Stimulated activated CD4-positive, alpha-beta T cell treated with anti-CD3 and anti-CD28 coated beads, Interleukin-4, amount 100 ng/mL, for 4 hours (primary cell): ENCODE measurements at places on chromosomes 7 and 10.

DNA sequence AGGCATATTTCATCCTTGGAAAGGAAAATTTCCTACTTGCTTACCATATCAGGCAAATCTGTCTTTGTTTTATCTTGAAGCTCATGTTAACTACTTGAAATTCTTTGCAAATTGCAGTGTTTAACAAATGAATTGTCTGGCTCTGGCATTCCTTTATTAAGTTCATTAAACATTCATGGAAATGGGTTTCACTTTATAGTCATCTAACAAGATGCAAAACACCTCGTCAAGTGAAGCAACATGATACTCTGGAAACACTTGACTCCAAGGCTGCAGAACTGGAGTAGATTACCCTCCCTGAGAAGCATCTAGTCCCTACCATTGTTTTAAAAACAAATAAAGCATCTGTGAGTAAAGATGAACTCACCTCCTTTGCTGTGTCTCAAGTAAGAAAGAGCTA is 1086.9 kb downstream of the NRG3 start:
- no peak for DNase-seq

DNA sequence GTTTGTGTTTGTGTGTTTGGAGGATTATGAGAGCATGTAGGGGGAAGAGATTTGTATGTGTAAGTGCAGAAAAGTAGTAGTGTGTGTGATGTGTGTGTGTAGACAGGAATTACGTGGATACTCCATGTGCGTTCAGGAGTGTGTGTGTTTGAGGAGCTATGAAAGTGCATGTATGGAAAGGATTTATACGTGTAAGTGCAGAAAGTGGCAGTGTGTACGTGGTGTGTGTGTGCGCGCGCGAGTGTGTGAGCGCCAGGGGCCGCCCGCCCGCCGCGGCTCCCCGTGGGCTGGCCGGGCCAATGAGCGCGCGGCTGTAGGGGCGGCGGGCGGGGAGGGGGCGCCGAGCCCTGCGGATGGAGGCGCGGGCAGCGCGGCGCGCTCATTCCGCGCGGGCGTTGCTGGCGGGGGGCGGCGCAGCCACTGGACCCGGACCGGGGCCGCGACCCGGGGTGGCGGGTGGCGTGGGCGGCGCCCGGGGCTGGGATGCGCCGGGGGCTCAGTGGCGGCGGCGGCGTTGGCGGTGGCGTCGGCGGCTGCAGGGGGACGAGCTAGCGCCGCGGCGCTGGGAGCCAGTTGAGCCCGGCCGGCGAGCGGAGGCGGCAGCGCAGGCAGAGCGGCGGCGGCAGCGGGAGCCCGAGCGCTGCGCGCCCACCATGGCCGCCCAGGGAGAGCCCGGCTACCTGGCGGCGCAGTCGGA is at the start of gene BICC1:
TSS of gene BICC1 (plus strand) at position 382 of the 697 bp plus-strand sequence. CDS start at position 654, 272 bp downstream.
- peak; percentile 2 for DNase-seq

GRCh38 chr10:47190802-47191450 is 109.1 kb upstream of the GDF10 start:
- no peak for DNase-seq

- DNase-seq, result no peak
Measured at GRCh38 chr7:106858618-106859532, 6.2 kb upstream of the PIK3CG start.

GRCh38 chr10:81969136-81969535 is 94.1 kb downstream of the NRG3 start:
- no peak for DNase-seq

DNA sequence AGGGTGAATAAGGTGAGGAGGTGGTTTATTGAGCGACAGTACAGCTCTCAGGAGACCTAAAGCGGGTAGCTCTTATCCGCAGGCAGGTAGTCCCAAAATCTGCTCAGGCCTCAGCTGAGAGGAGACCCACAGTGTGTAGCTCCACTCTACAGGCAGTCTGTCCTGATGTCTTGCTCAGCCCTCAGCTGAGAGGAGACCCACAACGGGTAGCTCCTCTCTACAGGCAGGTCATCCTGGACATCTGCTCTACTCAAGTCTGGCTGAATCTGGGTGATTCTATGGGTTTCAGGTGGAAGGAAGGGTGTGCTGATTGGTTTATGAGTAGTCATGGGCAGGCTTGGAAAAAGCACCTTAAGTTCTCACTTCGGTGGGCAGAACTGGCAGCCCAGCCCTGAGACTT is 55.6 kb upstream of the ABCB5 start:
- DNase-seq, result no peak

GRCh38 chr7:92808006-92808405 is 28.4 kb downstream of the CDK6 start:
- no peak for DNase-seq

DNA sequence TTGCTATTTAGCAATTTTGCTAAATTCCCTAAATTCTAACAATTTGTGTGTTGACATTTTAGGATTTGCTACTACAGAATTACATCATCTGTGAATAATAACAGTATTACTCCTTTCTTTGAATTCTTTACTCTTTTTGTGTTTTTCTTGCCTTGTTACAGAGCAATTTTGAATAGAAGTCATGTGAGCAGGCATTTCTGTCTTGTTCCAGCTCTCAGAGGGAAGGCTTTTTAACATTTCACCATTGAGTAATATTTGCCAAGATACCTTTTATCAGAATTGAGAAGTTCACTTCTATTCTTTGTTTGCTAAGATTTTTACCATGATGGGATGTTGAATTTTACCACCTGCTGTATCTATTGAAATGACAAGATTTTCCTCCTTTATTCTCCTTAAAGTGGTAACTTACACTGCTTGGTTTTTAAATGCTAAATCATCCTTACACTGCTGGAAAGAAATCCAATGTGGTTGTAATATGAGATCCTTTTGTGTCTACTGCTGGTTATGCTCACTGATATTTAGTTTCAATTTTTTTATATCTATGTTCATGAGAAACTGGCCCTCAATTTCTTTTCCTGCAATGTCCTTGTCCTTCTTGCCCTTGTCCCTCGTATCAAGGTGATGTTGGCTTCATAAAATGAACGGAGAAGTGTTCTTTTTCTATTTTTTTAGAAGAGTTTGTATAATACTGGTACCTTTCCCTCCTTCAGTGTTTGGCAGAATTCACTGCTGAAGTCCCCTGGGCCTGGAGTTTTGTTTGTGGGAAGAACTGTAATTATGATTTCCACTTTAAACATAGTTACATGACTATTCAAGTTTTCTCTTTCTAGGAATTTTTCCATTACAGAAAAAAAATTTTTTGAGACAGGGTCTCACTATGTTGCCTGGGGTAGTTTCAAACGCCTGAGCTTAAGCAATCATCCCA is 50.3 kb upstream of the ATP6V0A4 start:
- DNase-seq, result no peak

DNA sequence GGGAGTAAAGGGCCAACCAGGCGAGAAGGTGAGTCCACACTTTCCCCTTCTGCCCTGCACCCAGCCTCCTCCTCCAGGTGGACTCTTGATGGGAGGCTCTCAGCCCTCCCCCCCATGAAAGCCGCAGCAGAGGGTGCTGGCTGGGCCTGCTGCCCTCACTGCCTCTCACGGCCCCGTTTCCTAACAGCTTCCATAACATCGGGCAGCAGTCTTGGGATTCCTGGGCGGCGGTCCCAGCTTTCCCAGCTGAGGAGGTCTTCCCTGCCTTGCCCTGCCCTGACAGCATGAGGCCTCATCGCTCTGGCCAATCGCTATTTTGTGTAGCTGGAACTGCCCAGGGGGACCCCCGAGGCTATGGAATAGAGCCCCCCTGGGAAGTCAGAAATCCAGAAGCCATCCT is 76.3 kb downstream of the COL13A1 start:
- DNase-seq, result no peak

DNA sequence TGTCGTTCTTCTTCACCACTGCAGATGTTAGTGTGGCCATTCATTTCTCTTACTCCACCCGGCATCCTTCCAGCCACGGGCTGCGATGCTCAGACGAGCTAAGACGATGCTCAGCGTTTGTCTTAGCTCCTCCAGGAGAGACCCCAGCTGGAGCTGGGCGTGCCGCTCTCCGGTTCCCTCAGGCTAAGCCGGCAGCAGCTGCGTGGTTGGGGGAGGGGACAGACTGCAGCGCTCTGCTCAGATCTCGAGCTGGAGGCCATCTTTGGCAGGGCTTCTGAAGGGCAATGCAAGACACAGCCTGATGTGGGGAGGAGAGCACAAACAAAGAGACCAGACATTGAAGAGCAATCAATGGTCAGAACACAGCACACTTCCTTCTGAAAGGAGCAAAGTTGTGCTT is 4.8 kb downstream of the INA start:
- DNase-seq, result no peak

- no peak for DNase-seq
Measured at GRCh38 chr10:123331438-123331837, 177.2 kb downstream of the BUB3 start.

DNA sequence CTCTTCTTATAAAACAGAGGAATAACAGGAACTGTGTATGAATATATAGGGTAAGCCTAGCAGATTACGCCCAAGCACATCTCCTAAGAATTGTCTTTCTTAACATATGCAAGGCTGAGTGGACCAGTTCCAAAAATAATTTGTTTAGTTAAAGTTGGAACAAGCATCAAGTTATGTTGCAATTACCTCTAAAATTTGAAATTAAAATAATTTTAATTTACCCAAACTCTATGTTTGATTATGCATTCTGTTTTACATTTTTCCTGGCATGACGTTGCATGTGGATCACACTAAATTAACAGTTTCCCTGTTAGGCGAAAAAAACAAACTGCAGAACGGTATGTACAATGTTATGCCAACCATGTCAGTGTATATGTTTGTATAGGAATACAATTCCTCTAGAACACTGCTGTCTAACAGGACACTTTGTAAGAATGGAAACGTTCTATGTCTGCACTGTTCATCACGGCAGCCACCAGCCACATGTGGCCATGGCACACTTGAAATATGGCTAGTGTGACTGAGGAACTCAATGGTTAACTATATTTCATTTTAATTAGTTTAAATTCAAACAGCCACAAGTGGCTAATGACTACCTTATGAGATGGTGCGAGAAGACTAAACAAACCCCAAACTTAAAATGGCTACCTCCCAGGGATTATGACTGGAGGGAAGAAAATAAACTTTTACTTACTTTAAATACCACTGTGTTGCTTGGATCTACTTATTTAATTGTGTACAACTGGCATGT is 281.1 kb upstream of the KLF14 start:
- no peak for DNase-seq

GRCh38 chr10:93073539-93074146 is at the start of gene CYP26A1:
Gene CYP26A1 (plus strand): TSS chr10:93073893. CDS start chr10:93073935, 42 bp downstream.
- DNase-seq, result no peak
